ENCODE measurements at places on chromosomes 7 and 10.

- DNase-seq = no peak
Observed at GRCh38 chr10:93028883-93029282, 31.7 kb upstream of the CYP26C1 start.

- DNase-seq = no peak
Observed at GRCh38 chr10:64773357-64773756, 1252.2 kb downstream of the REEP3 start.

DNA sequence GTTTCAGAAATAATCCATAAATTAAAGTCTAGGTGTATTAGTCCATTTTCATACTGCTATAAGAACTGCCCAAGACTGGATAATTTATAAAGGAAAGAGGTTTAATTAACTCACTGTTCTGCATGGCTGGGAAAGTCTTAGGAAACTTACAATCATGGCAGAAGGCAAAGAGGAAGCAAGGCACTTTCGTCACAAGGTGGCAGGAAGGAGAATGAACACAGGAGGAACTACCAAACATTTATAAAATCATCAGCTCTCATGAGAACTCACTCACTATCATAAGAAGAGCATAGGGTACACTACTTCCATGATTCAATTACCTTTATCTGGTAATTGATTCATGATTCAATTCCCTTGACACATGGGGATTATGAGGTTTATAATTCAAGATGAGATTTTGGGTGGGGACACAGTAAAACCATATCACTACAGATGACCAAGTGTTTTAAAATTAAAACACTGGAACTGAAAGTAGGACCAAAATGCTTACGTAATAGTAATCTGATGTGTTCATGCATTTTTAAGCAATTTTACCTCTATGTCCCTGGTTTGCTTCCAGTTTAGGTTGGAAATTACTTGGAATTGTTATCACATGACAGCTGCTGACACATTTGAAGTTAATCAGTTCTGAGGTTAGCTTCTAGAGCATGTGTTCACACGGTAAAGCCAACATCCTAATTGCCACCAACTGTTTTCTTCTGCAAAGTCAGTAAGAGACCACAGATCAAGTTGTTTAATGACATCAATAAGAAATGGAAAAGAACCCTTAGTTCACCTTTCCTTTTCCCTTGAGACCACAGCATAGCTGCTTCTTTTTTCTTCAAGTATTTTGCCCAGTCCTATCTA is 48.4 kb upstream of the SEMA3C start:
- no peak for DNase-seq

DNA sequence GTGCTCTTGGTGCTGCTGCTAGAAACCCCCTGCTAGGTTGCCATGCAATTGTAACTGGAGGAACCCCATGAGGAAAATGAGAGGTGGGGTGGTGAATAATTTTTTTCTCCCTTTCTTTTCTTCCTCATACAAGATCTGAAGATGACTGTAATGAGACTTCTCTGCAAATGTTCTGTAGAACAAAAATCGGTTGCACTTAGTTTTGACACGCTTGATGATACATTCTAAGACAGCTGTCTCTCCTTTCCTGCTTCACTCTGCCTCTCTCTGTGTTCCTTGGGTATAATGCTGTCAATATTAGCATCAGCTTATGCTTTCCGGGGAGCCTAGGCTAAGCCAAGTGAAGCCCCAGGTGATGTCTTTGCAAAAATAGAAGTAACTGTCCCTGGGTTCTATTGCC is 721.5 kb downstream of the POM121L12 start:
- DNase-seq = no peak

DNA sequence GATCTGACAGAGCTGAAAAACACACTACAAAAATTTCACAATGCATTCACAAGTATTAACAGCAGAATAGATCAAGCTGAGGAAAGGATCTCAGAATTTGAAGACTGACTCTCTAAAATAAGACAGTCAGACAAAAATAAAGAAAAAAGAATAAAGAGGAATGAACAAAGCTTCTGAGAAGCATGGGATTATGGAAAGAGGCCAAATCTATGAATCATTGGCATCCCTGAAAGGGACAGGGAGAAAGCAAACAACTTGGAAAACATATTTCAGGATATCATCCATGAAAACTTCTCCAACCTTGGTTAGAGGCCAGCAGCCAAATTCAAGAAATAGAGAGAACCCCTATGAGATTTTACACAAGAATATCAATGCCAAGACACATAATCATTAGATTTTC is 804.8 kb upstream of the IGFBP3 start:
- DNase-seq = no peak

- DNase-seq = no peak
Observed at GRCh38 chr7:108634036-108634435, 64.4 kb downstream of the DNAJB9 start.

DNA sequence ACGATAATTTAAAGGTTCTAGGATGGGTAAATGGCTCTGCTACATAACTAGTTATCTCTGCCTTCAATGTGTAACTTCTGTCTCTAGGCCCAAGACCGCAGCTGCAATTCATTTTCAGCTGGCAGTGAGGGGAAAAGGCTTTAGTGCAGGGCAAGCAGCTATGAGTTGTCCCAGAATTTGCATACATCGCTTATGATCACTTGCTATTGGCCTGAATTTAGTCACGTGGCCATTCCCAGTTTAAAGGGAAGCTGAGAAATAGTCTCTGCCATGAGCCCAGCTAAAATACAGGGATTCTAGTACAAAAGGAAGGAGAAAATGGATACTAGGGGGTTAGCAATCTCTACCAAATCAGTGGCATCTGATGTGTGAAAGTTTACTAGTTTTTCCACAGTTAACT is 145.8 kb upstream of the IMMP2L start:
- DNase-seq = no peak
